Activated CD4-positive, alpha-beta T cell treated with anti-CD3 and anti-CD28 coated beads, Interleukin-2, Interleukin-6, amounts not matched to agents 100 ng/mL and 50 ng/mL, durations not matched to agents 16 hours and 8 hours (primary cell): ENCODE measurements at places on chromosomes 3 and 15.

DNA sequence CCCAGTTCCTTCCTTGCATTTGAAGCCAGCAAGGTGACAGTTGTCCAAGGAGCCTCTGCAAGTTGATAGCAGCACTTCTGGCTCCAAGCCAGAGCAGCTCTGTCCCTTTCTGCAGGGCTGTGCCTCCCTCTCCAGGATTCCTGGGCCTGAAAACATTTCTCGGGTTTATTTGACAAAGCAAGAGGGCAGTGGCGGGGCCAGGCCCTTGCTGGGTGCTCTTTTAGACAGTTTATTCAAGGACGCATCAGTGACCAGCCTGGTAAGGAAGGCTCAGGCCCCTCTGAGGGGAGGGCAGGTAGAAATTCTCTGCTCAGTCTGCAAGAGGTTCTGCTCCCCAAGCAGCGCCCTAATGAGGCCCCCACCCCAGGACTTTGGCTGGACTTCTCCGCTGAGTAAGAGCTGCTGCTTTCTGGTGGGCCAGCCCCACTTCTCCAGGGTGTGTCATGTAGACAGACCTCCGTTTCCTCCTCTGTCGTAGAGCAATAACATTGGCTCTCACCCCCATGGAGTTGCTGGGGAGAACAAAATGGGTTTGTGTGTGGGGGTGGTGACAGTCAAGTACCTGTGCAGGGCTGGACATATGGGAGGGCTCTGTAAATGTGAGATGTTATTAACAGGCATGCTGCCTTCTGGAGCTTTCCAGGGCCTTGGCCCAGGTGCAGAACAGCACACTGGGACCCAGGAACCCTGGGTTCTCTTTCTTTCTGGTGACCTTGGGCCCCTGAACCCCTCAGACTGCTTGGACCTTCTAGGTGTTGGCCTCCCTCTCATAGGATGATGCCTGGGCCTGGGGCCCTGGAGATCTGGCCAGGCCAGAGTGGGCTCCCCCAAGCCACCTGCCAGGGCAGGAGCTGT is 146.2 kb upstream of the TLE3 start:
- no peak for DNase-seq

DNA sequence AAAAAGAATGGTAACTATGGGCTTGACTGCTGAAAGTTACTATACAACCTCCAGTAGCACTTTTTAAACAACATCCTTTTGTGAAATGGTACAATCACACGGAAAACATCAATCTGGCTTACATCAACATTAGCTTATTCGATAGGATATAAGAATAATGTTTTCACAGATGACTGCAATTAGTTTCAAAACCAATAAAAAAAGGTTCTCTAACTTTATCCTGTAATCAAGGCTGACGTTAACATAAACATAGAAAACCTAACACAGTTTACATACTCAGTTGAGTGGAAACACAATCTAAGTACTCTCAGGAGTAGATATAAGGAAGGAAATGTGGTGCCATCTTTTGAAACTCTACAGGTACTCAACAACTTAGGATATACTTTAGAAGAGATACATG is 102.2 kb downstream of the DLG1 start:
- no peak for DNase-seq

DNA sequence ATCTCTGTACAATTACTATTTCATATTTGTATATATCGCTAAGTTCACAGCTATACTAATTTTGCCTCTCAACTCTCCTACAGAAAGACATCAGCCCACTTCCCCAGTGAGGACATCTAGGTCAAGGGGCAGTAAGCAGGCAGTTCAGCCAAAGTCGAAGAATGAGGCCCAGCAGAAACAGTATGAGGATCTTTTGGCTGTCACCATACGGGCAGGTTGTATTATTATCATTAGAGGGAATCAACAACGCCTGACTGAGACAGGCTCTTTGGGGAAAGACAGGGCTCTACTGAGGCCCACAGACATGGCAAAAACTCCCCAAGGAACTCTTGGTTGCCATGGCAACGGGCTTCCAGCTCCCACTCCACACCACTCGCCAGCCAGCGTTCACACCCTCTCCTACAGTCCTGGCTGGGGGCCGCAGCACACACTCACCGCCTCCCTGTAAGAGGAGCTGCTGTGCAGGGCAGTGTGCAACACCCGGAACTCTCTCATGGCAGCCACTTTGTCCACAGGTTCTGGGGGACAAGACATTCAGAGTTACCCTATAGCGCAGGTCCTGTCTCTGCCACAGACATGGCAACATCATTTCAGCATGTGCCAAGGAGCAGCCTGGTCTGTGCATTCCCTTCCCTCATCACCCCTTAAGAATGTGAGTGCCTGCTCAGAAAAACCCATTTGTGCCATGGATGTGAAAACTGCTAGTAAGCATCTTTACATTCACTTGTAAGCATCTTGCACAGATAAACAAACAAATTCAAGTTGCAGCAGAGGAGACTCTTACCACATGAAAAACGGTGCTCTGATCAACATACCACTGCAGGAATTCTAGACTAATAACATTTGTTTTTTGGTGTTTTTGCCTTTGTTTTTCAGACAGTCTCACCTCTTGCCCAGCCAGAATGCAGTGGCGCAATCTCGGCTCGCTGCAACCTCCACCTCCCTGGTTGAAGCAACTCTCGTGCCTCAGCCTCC is 8.8 kb downstream of the UBL7 start:
- no peak for DNase-seq

- no peak for DNase-seq
Measured at GRCh38 chr3:148763986-148764935, 63.4 kb upstream of the CPB1 start.

DNA sequence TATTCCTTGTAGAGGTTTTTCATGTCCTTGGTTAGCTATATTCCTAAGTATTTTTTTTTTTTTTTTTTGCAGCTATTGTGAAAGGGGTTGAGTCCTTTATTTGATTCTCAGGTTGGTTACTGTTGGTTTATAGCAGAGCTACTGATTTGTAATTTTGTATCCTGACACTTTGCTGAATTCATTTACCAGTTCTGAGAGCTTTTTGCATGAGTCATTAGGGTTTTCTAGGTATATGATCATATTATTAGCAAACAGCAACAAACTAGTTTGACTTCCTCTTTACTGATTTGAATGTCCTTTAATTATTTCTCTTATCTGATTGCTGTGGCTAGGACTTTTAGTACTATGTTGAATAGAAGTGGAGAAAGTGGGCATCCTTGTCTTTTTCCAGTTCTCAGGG is 737.4 kb downstream of the ZNF385D start:
- DNase-seq: no peak

DNA sequence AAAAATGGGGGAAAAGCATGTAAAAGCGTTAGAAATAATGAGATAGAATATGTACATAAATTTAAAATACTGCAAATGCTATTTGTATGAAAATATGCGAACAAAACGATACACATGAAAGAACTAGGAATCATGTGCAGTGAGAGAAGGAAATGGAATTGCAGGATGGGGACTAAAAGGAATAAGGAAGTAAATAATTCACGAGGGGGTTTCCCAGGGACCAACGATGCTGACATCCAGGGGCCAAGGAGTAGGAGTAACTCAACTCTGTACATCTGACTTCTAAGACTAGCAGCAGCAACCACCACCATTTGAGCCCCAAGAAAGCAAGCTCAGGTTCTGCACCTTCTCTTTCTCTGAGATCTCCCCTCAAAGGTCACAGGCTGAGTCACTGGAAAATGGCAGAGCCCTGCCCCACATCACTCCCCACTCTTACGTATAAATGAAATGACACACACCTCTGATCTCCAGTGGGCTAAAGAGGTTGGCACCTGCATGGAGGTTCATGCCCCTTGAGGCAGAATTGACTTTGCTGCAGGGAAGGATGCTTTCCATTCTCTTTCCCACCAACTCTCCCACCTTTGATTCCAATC is 100.0 kb upstream of the DLG1 start:
- DNase-seq: no peak

- DNase-seq: no peak
Measured at GRCh38 chr3:118806423-118806822, 228.2 kb downstream of the IGSF11 start.
